Dorsolateral prefrontal cortex (tissue), 122 donors: ENCODE measurements at places on chromosomes 2 and 18.

- no peak for DNase-seq
Observed at GRCh38 chr2:234674781-234675201, 177.9 kb upstream of the ARL4C start.

GRCh38 chr2:65319072-65319673, 91.5 kb downstream of the ACTR2 start:
- DNase-seq, result no peak

DNA sequence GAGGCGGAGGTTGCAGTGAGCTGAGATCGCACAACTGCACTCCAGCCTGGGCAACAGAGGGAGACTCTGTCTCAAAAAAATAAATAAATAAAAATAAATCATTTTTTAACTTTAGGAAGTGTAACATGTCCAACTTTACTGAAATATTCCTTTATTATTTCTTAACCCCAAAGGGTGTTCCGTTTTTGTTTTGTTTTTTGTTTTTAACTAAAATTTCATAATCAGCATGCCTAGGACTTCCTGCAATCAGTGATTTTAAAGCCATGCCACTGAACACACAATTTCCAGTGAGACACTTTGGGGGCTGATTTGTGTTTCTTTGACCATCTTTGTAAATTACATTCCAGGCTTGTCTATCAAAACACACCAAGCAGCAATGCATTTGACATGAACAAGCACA, 7.1 kb downstream of the CATIP start:
- no peak for DNase-seq

GRCh38 chr2:144890828-144891227, 370.9 kb upstream of the ZEB2 start:
- no peak for DNase-seq

- DNase-seq, result no peak
Observed at GRCh38 chr2:143692967-143693366, 563.7 kb downstream of the ARHGAP15 start.

- no peak for DNase-seq
Observed at GRCh38 chr2:170823898-170824215, 7.2 kb downstream of the GAD1 start.

DNA sequence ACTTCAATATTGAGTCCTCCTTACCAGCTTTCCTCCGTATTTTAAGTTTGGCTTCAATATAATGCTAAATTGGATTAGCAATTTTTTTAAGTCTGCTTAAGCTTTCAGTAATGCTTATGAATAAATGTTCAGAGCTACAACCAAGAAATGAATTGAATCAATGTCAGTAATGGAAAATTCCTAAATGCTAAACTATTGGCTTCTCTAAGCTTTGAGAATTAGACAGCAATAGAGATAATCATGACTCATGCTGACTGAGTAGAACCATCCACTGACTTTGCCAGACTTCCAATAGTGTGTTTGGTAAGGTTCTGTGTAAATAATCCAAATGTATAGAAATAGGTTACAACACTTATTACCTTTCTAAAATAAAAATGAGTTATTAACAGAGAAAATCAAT, 8.9 kb upstream of the PDE1A start:
- no peak for DNase-seq

DNA sequence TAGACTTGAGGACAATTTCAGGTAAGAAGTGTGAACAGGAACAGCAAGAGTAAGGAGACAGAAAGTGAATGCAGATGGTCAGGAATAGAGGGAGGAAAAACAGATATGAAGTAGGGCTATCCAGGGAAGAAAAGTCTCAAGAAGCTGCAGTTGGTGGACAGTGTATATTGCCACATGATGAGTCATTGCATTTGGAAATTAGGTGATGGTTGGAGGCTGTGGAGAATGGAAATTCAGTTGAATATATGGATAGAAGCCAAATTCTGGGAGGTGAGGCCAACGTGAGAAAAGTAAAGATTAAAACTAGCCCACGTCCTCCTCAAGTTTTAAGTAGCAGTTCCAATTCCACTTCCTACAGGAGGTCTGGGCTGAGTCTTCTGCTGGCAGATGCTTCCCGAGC, 158.4 kb downstream of the UBE2E3 start:
- DNase-seq, result no peak

- no peak for DNase-seq
Observed at GRCh38 chr2:64779117-64779690, 125.5 kb upstream of the SERTAD2 start.
